Renal cortical epithelial cell (primary cell): ENCODE measurements at places on chromosomes 7 and 10. TPM values are rescaled to one million over a fixed set of nuclear protein-coding genes. Genes with fewer than 3 reads are reported as not detected.

The FFAR4 gene
- not detected in 2 replicates for total RNA-seq

- no peak for DNase-seq
These were observed 337.8 kb downstream of the ADARB2 start for GRCh38 chr10:1399431-1400100.

- peak; percentile 52 for DNase-seq
These were observed 173.8 kb downstream of the PARD3 start for GRCh38 chr10:34641147-34641912.

DNA sequence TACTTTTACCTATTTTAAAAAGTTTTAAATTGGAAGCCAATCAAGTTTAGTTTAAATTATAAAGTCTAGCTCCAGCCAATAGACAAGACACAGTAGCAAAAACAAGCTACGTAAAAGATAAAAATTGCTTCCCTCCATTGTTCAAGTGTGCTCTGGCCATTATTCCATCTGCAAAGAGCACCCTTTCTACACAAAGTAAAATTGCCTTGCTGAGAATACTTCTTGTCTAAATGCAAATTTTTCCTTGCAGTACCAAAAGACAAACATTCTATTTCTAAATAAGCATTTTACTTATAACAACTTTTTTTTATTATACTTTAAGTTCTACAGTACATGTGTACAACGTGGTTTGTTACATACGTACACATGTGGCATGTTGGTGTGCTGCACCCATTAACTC lies 75.9 kb upstream of the ZNF746 start:
- peak; percentile 13 for DNase-seq

DNA sequence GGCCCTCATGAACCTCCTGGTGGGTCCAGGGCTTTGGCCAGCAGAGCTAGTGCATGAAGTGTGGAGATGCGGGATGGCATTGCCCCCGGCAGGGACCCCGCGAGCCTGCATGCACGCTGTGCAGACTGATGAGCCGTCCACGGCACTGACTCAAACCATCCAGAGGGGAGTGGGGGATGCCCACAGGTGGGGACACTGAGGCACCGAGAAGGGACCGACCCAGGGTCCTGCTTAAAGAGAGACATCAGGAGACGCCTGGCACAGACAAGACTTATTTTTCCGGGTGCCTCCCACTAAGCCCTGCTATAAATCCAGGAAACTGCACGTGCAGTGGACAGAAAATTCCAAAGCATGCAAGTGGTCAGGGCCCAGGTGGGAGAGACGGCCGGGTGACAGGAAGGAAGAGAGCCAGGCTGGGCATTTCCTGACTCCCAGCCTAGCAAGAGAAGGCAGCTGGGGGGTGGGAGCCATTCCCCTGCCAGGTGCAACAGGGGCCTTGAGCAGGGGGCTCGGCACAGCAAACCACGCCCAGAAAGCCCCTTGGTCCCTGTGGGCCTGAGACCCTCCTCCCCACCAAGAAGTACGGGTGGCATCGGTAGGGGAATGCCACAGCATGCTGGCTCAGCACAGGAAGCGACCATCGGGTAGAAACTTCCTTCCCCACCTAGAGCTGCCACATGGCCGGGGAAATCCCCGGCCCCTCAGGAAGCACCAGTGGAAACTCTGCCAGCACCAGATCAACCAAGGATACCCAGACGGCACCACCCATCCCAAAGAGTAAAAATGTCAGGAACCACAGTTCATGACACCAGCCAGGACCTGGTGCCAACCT lies 91.5 kb downstream of the FOXL3 start:
- no peak for DNase-seq

DNA sequence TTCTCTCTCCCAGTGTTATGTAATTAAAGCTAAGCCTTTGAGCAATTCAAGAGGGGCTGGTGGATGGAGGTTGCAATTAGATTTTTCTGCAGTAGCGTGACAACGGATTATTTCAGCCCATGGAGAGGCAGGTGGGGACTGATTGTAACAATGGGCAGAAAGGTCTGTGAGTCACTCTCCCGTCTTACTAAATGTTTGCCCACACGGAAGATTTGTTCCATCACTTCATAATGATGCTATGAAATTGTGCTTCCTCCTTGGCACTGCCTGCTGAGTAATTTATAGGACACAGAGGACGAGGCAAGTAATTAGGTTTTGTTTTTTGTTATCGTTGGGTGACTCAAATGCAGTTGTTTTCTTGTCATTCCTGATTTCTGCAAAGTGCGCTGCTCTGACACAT lies 594.5 kb upstream of the DPP6 start:
- no peak for DNase-seq
